NCI-H460 (cell line): ENCODE measurements at places on chromosomes 7 and 10. TPM values are rescaled to one million over a fixed set of nuclear protein-coding genes. Genes with fewer than 3 reads are reported as not detected.

DNA sequence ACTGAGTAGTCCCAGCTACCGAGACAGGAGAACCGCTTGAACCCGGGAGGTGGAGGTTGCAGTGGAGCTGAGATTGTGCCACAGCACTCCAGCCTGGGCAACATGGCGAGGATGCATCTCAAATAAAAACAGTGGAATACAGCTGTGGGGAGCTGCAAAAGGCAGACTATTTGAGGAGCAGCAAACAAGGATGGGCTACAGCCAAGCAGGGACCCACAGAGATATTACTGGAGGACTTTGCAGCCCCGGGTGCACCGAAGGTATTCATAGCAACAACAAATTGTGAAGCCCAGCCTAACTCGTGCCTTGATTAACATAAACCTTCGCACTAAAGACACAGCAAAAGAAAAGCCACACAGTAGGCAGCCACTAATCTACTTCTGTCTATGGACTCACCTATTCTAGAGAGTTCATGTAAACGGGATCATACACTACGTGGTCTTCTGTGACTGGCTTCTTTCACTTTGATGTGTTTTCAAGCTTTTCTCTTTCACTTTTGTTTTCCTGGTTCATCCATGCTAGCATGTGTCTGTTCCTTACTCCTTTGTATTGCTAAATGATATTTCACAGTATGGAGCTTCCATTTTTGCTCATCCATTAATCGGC is 34.0 kb downstream of the PODXL start:
- DNase-seq, result no peak

DNA sequence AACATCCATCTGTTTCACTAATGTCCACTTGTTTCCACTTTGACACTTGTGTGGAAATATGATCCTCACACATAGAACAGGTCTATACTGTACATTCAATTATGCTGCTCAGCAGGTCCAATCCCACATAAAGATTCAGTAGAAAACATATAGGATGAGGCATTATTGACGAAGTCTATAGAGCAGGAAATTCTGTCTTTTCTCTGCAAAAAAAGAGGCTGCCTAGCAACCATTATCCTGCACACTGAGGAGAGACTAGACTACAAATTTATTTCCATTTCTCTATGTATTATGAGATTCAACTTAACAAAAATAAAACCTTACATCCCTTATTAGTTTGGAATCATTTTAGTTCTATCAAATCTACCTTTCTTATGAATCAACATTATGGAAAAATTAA is 204.6 kb upstream of the POM121L12 start:
- no peak for DNase-seq

DNA sequence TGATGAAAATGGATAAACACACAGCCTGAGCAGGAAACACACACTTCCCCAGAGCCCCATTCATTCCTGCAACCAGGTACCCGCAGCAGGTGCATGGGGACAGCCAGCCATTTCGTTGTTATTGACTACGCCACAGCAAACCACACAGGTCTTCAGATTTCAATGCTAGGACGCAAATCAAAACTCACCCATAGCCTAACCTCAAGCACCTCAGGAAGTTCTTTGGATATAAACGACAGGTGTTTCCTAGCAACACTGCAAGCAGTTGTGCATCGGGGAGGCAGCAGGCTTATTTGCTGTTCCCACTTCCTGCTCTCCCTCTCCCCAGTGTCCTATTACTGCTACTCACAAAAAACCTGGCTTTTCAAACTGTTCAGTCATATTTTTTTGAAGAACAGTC is 176.5 kb upstream of the FRMD4A start:
- no peak for DNase-seq

GRCh38 chr10:32923134-32923533 is 34.9 kb downstream of the ITGB1 start:
- DNase-seq, result no peak

- no peak for DNase-seq
Observed at GRCh38 chr7:151551820-151552219, 32.1 kb upstream of the RHEB start.

- no peak for DNase-seq
Observed at GRCh38 chr7:122311050-122311700, 6.6 kb upstream of the FEZF1 start.

GRCh38 chr7:41917-42565 is 150.3 kb upstream of the FAM20C start:
- DNase-seq, result no peak

DNA sequence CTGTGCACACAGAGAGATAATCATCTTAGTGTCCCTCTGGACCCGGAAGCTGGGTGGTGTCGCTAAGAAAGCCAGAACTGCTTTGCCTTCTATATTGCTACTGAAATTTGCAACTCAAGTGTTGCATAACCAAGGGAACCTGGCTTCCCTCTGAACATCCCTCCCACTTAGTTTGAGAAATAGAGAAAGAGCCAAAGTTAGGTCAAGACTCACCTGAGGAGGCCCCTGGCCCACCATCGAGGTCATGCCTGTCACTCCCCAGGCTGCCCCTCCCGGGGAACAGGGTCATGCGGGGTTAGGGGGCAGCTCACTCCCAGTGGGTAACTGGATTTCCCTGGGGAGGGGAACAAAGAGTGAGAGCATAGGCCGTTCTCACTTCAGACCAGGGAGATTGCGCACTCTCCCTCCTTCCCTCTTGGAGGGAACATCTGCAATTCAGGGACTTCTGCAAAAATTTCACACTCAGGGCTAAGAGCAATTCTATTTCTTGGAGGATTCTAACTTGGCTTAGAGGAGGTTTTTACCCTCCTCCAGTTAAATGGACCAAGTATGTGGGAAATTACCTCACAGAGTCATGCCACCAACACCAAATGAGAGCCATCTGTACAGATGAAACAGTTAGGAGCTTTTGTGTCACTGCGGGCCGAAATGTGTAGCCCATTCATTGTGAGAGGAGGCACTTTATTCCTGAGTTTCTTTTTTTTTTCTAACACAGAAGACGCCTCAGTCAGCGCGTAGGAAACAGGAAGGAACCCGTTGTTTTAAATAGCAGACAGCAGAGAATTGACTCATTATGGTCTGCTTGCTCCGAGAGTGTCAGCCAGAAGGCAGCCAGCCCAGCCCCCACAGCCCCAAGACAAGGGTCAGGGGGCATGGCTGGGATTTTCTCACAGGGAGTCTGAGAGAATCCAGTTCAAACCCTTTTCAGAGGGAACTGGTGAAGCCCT is 221.3 kb downstream of the ARHGAP12 start:
- DNase-seq, result peak; percentile 3

DNA sequence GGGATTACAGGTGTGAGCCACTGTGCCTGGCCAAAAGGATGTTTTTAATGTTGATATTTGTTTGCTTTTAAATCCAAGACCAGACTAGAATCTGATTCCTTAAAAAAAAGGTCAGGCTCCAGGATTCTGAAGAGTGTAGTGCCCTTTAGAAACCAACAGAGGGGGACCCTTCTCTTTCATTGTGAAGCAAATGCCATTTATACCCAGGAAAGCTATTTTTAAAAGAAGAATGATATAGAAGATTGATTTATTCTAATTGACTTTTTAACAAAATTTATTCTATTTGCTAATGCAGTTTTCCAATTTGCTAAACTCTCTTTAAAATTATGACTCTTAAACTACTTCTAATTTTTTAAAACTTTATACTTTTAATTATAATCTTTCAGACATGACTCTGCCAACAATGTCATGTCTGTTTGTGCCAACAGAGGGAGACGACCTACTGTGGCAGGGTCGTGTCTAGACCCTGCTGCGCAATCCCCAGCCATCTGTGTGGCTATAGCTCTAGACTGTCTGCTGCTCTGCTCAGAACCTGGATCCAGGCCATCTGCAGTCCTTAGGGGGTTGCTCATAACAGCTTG is 201.0 kb upstream of the IMMP2L start:
- DNase-seq, result peak; percentile 41

DNA sequence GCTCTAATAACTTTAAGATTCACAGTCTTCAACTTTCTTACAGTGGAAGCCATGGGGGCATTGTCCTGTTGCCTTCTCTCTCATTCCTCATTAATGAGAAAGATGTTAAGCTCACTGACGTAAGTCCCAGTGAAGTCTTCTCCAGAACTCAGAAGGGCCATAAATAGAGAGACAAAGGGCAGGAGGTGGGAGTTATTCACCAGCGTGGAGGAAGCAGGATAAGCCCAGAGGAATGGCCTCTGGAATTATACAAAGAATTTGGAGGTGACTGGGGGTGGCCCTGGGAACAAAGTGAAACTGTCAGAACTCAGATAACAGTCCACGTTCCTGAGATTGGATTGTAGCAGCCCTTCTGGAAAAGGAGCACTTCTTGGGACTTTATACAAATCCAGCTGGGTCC is 52.4 kb downstream of the SORBS1 start:
- no peak for DNase-seq

DNA sequence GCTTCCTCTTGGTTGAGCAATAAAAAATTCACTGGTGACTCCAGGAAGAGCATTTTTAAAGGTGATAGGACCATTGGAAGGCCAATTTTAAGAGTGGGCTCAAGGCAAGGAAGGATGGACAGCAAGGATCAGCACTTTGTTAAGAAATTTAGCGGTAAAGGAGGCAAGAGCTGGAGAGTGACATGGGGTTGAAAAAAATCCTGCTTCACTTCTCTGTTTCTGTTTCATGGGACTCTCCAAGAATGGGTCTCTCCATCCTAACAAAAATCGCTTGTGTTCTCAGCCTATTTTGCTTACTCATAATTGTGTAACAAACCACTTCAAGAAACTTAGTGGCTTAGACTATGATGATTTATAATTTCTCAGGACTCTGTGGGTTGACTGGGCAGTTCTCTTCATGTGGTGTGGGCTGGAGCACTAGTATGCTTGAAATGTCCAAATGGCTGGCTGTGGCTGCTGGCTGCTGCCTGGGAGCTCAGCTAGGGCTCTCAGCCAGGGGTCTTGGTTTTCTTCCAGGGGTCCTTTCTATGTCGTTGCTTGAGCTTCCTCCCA is 59.8 kb upstream of the ZNRF2 start:
- DNase-seq, result no peak

EVX1 gene
- 0.12 TPM in 1 of 2 replicates, not detected in the other for total RNA-seq

TUBB8 gene
- total RNA-seq, result not detected in 2 replicates

IGFBP1 gene
- total RNA-seq, result 1.8 and 2.4 TPM in 2 replicates

COL13A1 gene
- 0.15 and 0.20 TPM in 2 replicates for total RNA-seq

TMEM176A gene
- total RNA-seq, result 0.10 TPM in 1 of 2 replicates, not detected in the other

TEX47 gene
- total RNA-seq, result not detected in 2 replicates

NME8 gene
- total RNA-seq, result not detected in 2 replicates
